Endodermal cell (in vitro differentiated cells): ENCODE measurements at places on chromosomes 3 and 15.
A peak's percentile ranks its signal among the peaks of the same experiment; 100 is the strongest.

- DNase-seq, result no peak
Measured at GRCh38 chr15:45088801-45089711, 24.9 kb downstream of the DUOX2 start.

DNA sequence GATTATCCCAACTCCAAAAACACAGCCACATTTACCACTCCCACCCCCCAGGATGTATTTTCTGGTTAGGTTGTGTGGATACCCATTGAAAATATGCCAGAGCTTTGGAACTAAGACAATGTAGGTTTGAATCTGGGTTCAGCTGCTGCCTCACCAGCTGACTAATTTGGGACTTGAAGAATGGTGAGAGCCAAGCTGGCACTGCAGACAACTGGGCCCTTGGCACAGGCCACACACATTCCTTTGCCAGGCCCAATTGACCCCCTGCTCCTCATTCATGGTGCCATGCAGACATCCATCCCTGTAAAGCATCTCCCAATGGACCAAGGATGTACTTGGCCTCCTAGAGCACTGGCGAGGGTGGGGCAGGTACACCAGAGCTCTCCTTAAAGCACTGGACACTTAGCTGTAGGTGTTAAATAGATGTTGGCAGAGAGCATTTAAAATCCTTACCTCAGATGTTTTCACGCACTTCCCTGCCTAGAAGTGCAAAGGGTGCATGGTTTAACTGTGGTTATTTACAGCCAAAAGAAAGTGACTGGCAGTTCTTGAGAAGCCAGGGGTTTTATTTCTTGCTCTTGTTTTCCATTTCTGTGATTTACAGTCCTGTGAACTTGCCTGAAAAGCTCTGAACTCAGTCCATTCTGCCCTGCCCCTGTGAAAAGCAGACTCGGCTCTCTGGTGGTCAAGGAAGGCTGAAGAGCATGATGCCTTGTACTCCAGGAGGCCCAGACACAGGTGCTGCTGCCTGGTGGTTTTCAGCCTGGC, 138.5 kb downstream of the CLSTN2 start:
- DNase-seq, result no peak

DNA sequence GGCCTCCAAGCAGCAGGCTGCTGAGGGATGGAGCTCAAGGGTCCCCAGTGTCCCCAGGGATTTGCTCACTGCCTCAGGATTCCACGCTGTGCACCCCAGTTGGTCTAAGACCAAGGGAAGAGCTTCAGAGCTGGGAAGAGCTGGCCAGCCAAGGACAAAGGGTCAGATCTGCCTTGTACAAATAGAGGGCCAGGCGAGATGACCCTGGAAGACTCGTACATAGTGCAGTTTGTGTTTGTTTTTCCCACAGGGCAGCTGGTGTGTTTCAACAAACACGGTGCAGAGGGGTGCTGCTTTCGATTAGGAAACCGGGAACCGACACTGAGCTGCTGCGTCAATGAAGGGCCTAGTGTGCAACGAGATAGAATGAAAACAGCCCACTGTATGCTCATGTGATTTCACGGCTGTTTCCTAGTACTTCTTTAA, 56.1 kb upstream of the TRPM1 start:
- no peak for DNase-seq

- DNase-seq, result peak; percentile 74
Measured at GRCh38 chr3:127690106-127690505, 17.4 kb downstream of the ABTB1 start.

DNA sequence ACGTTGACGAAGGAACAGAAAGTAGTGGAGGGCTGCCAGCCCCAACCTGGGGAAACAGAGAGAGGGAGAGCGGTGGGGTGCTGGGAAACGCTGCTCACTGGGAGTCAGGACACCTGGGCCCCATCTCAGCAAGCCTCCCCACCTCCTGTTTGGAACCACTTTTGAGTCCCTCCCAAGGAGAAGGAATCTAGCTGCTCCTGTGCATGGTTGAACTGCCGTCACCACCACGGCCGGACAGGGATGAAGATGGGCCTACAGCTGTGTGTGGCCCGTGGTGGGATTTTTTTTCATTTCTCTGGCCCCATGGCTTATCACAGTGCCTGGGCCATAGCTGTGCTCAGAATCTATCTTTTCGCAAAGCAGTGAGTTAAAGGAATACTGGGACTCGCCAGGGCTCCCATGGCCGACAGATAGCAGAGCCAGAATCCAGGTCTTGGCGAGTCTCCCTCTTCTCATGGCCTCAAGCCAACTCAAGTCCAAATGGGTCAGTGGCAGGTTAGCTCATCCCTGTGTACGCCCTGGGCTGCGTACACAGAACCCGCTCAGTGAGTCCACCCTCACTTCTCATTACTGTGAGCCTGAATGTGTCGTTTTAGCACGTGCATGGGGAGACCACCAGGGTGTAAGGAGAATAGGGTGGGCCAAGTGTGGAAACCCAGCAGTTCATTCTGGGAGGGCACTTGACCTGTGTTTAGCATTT, 271.2 kb downstream of the FAM43A start:
- DNase-seq, result no peak

- no peak for DNase-seq
Measured at GRCh38 chr3:50666837-50667236, 7.9 kb upstream of the DOCK3 start.

DNA sequence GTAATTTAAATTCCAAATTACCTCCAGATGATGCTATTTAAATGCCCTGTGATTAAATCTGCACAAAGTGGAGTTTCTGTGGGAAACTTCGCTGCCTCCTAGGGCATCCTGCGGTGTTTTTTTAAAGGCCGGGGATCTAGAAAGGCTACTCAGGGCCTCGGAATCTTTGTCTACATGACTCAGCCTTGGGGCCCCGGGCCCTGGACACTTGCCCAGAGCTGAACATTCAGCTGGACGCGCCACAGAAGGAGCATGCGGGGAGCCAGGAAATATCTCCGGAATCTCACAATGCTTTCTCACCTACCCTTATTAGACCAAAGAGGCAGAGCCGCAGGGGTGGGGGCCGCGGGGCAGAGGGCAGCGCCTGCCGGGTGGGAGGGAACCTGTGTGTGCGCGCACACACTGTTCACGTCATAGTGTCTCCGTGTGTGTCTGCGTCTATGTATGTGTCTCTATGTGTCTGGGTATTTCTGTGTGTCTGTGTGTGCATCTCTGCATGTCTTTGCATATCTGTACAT, 145.5 kb upstream of the TPM1 start:
- no peak for DNase-seq

- DNase-seq, result no peak
Measured at GRCh38 chr3:14507757-14508504, 32.2 kb downstream of the GRIP2 start.

DNA sequence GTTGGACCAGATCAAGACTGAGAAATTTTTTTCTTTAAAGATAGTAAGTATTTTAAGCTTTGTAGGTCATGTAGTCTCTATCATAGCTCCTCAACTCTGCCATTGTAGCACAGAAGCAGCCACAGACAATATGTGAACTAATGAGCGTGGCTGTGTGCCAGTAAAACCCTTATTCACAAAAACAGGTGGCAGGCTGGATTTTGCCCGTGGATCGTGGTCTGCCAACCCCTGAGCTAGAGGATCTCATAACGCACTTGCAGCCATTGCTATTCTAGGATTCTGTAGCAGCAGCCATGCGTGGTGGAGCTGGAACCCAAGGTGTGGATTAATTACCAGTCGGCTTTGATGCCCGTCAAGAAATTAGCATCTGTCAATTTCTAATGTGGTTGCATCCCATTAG, 68.7 kb upstream of the PLXNA1 start:
- no peak for DNase-seq
